ENCODE measurements at places on chromosomes 11 and 22.

DNA sequence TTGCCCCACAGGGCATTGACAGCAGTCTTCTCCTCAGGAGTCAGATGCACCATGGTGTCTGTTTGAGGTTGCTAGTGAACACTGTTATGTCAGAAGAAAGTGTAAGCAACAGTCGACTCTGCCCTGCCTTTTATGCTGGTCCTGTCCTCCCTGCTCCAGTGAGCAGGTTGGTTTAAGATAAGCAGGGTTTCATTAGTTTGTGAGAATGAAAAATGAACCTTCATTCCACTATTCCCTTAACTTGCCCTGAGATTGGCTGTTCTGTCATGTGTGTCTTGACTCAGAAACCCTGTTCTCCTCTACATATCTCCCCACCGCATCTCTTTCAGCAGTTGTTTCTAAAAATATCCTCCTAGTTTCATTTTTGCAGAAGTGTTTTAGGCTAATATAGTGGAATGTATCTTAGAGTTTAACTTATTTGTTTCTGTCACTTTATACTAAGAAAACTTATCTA, at the start of gene HBD:
Gene HBD (minus strand): TSS at position 103 of the 454 bp plus-strand sequence. CDS start 50 bp downstream, at position 53.
- DNase-seq, result no peak

- no peak for DNase-seq
These were observed 54.1 kb downstream of the CHRDL2 start for GRCh38 chr11:74677131-74677530.

DNA sequence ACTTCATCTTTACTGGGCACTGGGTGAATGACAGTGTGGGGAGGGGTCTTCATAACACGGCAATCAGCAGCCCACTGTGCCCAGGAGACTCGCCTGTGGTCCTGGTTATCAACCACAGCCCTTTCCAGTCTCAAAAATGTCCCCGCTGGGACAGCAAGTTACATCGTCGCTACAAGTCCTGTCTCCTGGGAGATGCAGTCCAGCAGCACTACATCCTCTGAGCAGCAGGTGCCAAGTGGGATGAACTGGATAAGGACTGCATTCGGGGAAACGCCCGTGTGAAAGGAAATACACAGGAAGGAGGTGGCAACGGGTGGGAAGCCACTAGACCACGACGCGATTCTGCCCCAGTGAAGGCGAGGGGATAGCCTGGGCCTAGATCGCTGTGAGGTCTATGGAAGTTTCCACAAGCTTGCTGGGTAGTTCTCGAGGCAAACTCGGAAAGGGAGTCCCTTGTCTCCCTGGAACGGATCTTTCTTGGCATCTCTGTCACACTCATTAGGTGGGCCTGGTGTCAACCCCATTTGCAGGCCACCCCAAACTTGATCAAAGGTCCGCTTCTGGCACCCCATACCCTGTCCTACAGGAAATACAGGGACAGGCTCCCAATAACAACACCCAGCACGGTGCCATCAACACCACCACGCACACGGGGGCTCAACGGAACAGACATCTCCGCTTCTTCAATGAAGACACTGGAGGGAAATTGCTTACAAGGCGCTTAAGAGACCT, 4.4 kb downstream of the ASCL2 start:
- no peak for DNase-seq

GRCh38 chr11:66106786-66107599, 36.9 kb downstream of the PACS1 start:
- DNase-seq, result no peak

GRCh38 chr11:31493235-31493634, 16.2 kb downstream of the IMMP1L start:
- DNase-seq, result no peak

GRCh38 chr11:111541254-111542061, 938 bp downstream of the LAYN start:
- no peak for DNase-seq

- peak; percentile 68 for DNase-seq
These were observed 17.3 kb downstream of the EPS8L2 start for GRCh38 chr11:723120-723883.

DNA sequence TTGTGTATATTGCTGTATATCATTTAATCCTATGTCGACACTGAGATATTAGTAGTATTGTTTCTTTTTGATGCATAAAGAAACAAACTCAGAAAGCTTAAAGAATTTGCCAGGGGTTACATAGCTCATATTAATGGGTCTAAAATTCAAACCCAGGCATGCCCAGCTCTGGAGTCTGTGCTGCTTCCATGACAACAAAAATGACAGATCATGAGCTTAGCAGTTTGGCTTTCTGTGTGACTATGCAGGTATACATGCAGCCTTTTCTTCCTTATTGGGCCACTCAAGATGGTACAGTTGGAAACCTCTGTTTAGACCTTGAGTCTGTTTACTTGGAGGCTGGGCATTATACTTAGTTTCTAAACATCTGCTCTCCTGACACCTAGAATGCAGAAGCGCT, 220.5 kb upstream of the TENM4 start:
- no peak for DNase-seq

GRCh38 chr22:30607939-30608338, 965 bp downstream of the TCN2 start:
- DNase-seq, result no peak

DNA sequence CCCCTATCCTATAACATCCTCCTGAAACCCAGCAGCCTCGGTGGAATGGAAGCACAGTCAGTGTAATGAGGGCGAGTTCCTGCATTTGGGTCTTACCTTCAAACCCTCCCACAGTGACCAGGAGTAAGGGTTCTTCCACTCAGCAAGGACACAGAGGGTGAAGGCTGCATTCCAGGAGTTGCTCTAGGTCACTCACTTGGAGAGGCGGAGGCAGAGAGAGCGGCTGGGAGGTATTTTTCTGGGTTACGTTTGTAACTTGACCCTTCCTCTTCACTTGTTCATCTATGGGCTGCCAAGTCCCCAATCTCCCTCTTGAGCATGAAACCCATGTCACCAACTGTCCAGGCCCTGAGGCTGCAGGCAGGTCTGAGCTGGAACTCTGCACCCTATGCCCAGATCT, 36.8 kb upstream of the SHISAL1 start:
- no peak for DNase-seq

DNA sequence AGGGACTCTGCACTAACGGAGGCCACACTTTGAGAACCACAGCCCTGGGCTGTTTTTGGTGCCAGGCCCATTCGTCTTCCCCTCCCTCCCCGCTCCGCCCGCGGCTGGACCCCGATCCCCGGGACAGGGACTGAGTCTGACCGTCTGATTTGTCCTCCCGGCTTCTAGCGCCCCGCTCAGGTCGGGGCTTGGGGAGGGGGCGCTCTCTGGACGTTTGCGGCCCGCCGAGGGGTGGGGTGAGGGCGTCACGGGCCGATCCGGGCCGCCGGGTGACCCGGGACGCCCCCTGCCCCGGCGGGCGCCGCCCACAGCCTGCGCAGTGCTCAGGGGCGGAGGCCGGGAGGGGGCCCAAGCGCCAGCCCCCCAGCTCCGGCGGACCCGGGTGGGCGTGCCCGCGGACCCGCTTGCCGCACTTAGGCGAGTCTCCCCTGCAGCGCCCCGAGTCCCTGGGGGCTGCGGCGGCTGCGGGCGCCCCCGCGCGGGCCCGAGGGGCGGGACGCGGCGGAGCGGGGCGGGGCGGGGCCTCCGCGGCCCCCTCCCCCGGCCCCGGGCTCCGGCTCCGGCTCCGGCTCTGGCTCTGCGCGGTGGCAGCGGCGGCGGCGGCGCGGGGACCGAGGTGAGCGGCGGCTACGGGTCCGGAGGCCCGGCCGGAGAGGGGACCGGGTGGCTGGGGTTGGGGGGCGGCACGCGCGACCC, 33.7 kb upstream of the PRR5 start:
- peak; percentile 35 for DNase-seq

DNA sequence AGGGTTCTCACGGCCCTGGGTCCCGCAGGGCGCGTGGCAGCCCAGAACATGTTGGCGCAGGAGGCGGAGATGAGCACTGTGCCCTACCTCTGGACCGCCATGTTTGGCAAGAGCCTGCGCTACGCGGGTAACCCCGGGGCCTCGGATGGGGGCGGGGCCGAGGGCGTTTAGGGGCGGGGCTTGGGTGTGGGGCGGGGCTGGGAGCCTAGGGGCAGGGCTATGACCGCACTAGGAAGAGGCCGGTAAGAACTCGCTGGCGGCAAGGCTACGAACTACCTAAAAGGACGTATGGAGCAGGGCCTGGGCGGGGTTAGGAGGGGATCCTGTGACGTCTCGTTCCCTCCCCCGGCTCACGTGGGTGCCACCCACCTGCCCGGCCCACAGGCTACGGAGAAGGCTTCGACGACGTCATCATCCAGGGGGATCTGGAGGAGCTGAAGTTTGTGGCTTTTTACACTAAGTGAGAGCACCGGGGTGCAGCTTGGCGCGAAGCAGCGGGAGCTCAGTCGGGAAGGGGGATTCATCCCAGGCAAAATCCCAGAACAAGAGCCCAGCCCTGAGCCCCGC, 2.8 kb upstream of the LZTR1 start:
- DNase-seq, result peak; percentile 58

- no peak for DNase-seq
These were observed 104.6 kb upstream of the SORL1-AS1 start for GRCh38 chr11:121557348-121557747.

- no peak for DNase-seq
These were observed 18.6 kb upstream of the DGCR8 start for GRCh38 chr22:20061481-20061861.

DNA sequence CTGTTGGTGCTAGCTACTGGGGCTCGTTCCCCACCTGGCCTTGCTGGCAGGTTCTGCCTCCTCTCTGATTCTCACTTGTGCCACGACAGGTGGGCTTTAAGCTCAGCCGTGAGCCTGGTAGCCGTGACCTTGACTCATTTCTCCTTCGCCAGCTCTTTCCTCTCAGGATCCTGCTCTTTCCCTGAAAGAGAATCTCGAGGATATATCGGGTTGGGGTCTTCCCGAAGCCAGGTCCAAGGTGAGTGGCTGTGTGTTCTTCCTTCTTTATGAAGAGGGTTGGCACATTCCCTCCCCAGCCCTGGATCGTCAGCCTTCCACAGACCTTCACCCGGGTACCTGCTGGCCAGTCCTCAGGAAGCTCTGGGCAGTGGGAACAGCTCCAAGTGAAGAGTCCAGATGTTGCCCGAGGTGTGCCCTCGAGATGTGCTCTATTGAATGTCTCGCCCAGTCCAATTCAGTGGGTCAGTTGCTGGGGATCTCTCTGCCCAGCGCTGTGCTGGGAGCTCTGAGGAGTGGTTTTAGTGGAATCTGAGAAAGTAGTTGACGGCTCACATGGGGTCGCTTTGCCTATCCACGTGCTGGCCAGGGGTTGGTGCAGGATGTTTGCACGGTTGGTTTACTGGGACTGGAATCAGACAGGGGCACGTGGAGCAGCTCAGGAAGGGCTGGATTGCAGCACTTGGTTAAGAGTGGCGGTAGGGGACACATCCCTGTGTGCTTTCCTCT, 1.4 kb downstream of the ZNF74 start:
- DNase-seq, result no peak

- no peak for DNase-seq
These were observed 1.2 kb downstream of the TUBA8 start for GRCh38 chr22:18111759-18112330.

- DNase-seq, result no peak
These were observed 15.8 kb upstream of the MRGPRD start for GRCh38 chr11:68996376-68997123.

DNA sequence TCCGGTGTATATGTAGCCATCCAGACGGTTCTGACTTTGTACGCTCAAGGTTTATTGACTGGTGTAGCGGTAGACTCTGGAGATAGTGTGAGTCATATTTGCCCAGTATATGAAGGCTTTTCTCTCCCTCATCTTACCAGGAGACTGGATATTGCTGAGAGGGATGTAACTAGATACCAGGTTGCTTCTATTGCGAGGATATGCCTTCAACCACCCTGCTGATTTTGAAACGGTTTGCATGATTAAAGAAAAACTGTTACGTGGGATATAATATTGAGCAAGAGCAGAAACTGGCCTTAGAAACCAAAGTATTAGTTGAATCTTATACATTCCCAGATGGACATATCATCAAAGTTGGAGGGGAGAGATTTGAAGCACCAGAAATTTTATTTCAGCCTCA, 84.3 kb downstream of the GGT1 start:
- no peak for DNase-seq

- DNase-seq, result no peak
These were observed 1.0 kb downstream of the SFI1 start for GRCh38 chr22:31497148-31497938.

DNA sequence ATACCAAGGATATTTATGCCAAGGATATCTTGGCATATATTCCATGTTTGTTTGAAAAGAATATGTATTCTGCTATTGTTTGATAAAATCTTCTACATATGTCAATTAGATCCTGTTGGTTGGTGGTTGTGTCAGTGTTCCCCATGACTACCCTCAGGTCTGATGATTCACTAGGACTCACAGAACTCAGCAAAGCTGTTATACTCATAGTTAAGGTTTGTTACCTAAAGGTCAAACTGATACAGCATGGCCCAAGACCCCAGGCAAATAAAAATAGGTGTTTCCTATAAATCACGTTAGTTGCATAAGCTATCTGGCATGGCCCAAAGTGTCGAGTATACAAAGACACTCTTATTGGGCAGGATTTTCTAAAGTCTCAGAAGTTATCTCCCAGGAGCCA, 30.2 kb upstream of the B3GNT6 start:
- no peak for DNase-seq

GRCh38 chr11:113529606-113530005, 54.4 kb upstream of the DRD2 start:
- no peak for DNase-seq

- DNase-seq, result no peak
These were observed 6.4 kb upstream of the TP53I11 start for GRCh38 chr11:44957040-44957515.

DNA sequence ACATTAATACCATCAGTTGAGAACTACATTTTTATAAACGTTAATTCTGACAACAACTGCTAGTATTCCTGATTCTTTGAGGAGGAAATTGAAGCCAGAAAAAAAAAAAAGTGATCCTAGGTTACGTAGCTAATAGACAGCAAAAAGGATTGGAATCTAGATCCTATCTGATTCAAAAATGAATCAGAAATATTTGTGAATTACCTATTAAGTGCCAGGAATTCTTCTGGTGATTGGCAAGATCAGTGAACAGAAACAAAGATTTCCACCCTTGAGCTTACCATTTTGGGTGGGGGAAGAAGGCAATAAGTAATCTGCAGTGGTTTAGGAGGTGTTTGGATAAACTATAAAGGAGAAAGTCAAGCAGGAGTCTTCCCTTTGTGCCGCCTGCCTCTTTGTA, 63.9 kb upstream of the LARGE1 start:
- no peak for DNase-seq

DNA sequence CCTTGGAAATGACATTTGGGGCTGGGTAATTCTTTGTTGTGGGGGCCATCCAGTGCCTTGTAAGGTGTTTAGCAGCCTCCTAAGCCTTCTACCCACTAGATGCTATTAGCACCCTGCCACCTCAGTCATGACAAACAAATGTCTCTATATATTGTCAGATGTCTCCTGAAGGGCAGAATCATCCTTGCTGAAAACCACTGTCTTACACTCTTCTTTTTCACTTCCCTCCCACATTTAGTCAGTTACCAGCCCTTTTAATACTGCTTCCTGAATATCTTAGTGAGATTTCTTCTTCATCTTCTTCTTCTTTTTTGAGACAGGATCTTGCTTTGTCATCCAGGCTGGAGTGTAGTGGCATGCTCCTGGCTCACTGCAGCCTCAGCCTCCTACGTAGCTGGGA, 33.1 kb downstream of the TNRC6B start:
- DNase-seq, result peak; percentile 60

- DNase-seq, result no peak
These were observed 3.1 kb upstream of the TMEM109 start for GRCh38 chr11:60910711-60911380.

- DNase-seq, result no peak
These were observed 76.0 kb upstream of the TIMP3 start for GRCh38 chr22:32725369-32725988.

Measured in naive B cell (primary cell).